ENCODE measurements at places on chromosomes 5 and 9.
A peak's percentile ranks its signal among the peaks of the same experiment; 100 is the strongest.

GRCh38 chr9:132235894-132236661 is 74.2 kb downstream of the NTNG2 start:
- DNase-seq = peak; percentile 84

- peak; percentile 17 for DNase-seq
Observed at GRCh38 chr5:172903790-172904189, 55.4 kb upstream of the RPL26L1 start.

GRCh38 chr5:2592766-2593165 is 158.7 kb downstream of the IRX2 start:
- DNase-seq = no peak

DNA sequence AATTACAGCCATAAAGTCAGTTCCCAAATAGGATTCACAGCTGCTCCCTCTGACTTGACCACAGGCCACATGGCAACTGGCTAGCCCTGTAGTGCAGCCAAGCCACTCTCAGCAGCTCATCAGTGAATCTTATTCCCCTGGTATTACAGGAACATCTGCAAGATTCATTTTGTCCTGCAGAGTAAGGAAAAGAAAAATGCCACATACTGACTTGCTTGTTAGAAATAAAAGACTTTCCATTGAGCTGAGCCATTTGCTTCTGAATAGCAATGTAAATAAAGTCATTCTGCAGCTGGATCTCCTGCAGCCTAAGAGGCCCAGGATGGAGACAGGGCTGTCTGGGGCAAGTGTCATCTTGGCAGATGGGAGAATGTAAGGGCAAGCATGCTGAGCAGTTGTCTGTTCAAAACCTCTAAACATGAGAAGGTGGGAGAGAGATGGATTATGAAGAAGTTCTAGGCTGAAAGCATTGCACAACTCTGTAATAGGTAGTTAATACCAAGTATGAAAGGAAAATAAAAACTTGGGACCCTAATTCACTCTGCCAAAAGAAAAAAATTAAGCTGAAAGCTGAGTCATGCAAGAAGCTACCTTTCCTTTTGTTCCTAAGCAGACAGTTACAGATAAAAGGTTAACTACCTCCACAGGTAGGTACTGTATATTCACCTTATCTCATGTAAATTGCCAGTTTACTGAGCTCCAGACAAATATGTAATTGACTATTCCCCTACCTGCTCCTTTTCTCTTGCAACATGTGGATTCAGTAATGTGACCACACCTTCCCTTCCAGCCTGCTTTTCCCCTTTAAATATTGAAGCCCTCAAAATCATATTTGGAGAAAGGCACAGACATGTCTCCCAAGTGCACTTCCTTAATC is 244.4 kb upstream of the RAI14 start:
- no peak for DNase-seq

DNA sequence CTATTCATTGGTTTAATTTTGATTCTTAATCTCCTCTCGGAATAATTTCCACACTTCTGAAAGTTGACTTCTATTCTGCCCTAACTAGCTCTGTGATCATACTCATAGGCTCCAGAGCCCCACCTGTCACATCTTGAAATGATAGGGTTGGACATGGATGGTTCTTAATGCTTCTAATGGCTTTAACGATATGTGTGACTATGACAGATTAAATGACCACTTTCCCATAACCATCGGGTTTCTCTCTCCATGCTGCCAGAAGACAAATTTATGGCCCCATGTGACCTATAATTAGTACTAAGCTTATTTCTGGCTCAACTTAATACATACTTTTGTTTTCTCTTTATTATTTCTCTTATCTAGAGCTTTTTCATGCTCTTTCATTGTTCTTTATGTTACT is 251.1 kb upstream of the TUT7 start:
- DNase-seq = no peak

- peak; percentile 93 for DNase-seq
Observed at GRCh38 chr9:123268465-123269259, at the start of gene STRBP. Gene STRBP, minus strand, starts transcription at chr9:123268586. Its CDS starts 84,452 bp downstream, at chr9:123184134.

DNA sequence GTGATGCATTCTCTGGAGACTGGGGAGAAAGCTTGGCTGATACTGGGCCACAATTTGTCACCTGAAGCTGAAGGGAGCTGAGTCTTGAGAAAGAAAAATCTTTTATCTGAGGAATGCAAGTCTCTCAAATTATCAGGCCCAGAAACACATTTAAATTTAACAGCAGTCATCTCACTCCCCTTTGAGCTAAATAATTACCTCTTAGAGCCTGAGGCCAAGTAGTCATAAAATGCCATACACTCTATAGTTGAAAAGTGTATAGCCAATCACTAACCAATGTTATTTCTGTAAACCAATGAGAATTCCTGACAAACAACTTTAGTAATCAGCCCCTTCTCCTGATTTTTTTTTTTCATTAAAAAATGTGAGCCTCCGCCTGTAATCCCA is 32.7 kb upstream of the DAPK1 start:
- no peak for DNase-seq

- peak; percentile 64 for DNase-seq
Observed at GRCh38 chr9:75869236-75869635, 21.2 kb upstream of the PCSK5 start.

DNA sequence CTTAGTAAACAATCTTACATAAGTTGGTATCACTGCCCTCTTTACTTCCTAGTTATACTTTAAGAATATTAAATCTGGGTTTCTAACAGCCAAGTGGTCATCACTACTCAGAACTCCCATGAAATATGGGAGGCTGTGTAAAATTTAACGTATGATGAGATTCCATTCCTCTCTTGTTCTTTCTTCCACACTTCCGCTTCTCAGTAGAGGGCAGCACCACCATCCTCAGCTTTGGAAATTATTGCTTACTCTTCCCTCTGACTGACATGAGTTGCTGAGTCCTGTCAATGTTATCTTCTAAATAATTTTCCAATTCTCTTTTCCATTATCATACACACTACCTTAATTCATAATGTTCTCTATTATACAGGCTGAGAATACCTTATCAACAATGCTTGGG is 194.0 kb downstream of the RFX3 start:
- DNase-seq = peak; percentile 13
